ENCODE measurements at places on chromosomes 7 and 10.

DNA sequence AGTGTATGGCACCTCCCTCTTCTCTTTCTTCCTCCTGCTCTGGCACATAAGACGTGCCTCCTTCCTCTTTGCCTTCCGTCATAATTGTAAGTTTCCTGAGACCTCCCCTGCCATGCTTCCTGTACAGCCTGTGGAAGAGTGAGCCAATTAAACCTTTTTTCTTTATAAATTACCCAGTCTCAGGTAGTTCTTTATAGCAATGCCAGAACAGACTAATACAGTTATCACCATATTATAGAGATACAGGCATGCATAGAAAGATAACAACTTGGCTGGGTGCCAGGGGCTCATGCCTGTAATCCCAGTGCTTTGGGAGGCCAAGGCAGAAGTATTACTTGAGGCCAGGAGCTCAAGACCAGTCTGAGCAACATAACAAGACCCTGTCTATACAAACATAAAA lies 53.2 kb downstream of the GCC1 start:
- DNase-seq = no peak

DNA sequence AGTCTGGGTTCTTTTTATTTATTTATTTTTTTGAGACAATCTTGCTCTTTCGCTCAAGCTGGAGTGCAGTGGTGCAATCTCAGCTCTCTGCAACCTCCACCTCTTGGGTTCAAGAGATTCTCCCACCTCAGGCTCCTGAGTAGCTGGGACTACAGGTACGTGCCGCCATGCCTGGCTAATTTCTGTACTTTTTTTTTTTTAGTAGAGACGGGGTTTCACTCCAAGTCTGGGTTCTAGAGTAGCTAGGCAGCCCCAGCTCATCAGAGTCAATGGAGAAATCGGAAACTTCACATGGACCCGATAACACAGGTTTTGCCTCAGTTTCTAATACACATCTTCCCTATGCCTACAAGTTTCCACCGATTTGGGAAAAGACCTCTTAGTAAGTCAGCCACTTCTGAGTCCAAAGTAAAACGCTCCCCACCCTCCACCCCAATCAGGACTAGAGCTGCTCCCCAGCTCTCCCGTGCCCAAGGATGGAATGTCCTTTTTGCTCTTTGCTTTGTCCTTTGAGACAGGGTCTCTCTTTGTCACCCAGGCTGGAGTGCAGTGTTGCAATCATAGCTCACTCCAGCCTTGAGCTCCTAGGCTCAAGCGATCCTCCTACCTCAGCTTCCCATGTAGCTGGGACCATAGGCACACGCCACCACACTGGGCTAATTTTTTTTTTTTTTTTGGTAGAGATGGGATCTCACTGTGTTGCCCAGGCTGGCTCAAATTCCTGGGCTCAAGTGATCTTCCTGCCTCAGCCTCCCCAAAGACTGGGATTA lies 3.8 kb upstream of the SERPINE1 start:
- DNase-seq = no peak

DNA sequence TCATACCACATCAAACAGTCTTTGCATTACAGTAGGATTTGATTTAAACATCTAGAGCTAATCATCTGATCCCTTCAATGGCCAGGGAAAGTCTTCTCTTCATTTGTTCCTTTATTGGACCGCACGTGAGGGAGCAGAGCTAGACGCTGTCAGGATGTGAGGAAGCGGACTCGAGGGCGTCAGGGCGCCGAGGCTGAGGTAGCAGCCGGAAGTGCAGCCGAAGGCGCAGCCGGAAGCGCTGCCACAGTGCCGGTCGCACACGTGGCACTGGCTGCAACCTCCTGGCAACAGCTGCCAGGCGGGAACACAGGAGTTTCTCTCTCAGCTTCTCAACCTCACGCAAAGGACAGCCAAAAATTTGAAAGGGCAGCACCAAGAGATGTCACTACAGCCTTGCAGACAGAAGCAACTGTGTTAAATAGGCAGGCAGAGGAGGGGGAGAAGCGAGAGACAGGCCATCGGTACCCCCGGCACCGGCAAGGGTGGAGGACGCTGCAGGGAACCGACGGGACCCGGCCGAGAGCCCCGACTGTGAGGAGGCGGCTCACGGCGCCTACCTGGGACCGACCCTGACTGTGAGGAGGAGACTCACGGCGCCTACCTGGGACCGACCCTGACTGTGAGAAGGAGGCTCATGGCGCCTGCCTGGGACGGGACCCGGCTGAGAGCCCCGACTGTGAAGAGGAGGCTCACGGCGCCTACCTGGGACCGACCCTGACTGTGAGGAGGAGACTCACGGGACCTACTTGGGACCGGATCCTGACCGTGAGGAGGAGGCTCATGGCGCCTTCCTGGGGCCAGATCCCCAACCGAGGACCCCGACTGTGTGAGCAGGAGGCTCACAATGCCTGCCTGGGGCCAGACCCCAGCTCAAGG lies 32.3 kb downstream of the VIPR2 start:
- no peak for DNase-seq

GRCh38 chr7:114857605-114858004 lies 64.3 kb upstream of the MDFIC start:
- no peak for DNase-seq

GRCh38 chr7:754531-755412 lies 27.7 kb upstream of the PRKAR1B start:
- no peak for DNase-seq

GRCh38 chr10:42836771-42837468 lies 54.3 kb downstream of the BMS1 start:
- DNase-seq = no peak

DNA sequence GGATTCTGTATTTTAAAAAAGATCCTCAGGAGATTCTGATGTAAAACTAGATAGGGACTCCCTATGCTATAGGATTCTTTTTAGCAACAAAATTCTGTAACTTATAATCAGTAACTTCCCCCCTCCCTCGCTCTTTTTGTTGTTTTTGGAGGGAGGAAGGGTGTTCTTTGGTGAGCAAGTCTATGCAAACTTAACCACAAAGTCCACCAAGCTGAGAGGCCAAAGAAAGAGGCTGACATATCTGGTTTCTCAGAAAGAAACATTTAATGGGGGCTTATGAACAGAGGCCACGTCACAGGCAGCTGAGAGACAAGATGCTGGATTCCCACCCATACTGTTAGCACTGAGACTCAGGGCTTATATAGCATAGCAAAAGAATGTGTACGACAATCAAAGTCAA lies 14.3 kb upstream of the ABCB5 start:
- no peak for DNase-seq

- no peak for DNase-seq
Observed at GRCh38 chr7:101911800-101912715, 94.6 kb downstream of the CUX1 start.

- no peak for DNase-seq
Observed at GRCh38 chr7:133511252-133511651, 258.4 kb downstream of the EXOC4 start.
